ENCODE measurements at places on chromosomes 16 and 17. TPM values are rescaled to one million over a fixed set of nuclear protein-coding genes. Genes with fewer than 3 reads are reported as not detected.

GRCh38 chr16:88478889-88479792, 26.1 kb downstream of the ZFPM1 start:
- DNase-seq: no peak

DNA sequence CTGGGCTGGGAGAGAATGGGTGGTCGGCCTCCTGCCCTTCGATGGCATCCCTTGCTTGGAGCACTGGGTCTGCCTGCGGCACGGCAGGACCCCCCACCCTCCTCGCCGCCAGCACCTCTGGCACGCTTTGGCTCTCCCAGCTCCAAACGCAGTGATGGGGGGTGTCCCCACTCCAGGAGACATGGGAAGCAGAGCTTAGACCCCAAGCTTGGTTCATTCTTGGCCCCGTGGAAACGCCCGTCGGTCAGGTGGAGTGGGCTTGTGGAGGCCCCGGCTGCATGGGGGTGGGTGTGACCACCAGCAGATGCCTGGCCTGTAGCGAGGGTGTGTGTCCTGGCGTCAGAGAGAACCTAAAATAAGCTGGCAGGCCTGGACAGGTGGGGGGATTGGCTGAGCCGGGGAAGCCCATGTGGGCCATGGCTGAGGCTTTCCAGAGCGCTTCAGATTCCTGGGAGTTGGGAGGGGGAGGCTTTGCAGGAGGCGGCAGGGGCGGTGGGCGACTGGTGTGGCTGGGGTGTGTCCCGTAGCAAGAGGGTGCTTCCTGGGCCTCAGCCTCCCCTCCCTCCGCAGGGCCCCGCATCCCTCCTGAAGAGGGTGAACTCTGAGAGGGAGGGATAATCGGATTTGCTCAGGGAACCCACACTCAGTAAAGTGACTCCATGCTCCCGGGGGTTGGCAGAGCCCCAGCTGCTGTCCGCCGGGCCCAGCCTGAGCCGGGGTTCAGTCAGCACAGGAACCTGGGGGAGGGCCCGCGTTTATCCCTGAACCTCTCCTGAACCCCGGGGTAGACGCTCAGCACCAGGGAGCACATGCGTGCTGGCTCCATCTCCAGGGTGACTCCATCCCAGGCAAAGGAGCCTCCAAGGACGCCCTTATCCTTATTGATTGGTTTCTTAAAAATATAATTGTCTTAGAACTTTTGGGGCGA, 3.4 kb downstream of the CACNA1H start:
- DNase-seq: no peak

DNA sequence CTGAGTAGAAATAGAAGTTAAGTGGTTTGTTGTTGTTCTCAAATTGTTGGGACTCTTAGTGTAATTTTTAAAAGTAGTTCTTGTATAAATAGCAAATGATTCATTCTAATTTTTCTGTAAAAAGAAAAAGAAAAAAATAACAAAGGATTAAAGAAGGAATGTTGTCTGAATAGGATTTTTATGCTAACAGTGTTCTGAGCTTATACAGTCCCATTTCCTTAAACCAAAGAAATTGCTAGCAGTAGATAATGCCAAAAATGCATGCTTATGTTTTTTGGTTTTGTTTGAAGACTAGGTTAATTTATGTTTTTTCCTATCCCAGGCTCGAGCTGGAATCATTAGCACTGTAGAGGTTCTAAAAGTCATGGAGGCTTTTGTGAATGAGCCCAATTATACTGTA, 44.7 kb upstream of the KPNB1 start:
- DNase-seq: no peak

DNA sequence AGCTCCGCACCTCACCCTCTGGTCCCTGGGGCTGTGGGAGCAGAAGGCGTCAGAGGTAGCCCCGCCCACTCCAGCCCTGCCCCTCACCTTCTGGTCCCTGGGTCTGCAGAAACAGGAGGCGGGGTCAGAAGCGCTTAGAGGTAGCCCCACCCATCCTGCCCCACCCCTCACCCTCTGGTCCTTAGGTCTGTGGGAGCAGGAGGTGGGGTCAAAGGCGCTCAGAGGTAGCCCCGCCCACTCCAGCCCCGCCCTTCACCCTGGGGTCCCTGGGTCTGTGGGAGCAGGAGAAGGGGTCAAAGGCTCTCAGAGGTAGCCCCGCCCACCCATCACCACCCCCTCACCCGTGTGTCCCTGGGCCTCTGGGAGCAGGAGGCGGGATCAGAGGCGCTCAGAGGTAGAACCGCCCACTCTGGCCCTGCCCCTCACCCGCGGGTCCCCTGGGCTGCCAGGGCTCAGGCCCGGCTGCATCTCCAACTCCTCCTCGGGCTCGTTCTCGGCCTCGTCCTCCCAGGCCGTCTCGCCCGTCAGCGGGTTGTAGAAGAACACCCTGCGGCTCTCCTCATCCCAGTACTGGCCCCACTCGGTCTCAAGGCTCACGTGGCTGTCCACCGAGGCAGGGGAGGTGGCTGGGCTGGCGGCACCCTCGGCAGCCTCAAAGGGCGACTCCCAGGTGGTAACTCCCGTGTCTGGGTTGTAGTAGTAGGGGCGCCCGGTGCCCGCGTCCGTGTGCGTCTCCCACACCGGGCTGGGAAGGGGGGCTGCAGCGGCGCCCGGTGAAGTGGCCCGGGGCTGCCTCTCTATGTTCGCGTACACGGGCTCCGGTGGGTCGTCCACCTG, 27.2 kb downstream of the ARHGAP27 start:
- DNase-seq: no peak

GRCh38 chr17:16516594-16517051, 24.6 kb upstream of the LRRC75A start:
- peak; percentile 16 for DNase-seq

HOXB5 gene
- total RNA-seq: 0.49 TPM
